Sigmoid colon (tissue), 7 donors: ENCODE measurements at places on chromosomes 7 and 10. TPM values are rescaled to one million over a fixed set of nuclear protein-coding genes. Genes with fewer than 3 reads are reported as not detected.

- DNase-seq = no peak
- no peak overlapping the region for H3K27ac ChIP-seq
- no peaks in the 10 kb centered on the region for H3K36me3 ChIP-seq
Observed at GRCh38 chr7:25318047-25318446, 89.8 kb upstream of the NPVF start.

The SH3PXD2A gene
- total RNA-seq = 58.2 TPM

The POU6F2 gene
- not detected for total RNA-seq

DNA sequence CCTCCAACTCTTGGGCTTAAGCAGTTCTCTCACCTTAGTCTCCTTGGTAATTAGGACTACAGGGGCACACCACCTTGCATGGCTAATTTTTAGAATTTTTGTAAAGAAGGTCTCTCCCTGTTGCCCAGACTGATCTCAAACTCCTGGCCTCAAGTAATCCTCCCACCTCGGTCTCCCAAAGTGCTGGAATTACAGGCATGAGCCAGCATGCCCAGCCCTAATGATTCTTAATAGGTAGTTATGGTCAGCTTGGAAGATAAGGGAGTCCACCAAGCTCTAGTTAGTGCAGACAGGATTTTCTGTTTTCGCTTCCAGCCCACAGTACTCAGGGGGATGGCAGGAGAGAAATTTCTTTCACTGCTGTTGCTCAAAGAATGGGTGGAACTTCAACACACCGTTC is 127.9 kb upstream of the PLXDC2 start:
- no peaks in the 10 kb centered on the region for H3K27me3 ChIP-seq
- H3K4me1 ChIP-seq = no peaks in the 10 kb centered on the region
- DNase-seq = no peak

The HOXA13 gene
- total RNA-seq = 22.9 TPM

GRCh38 chr10:74000892-74001669 is 3.2 kb downstream of the VCL start:
- H3K36me3 ChIP-seq = no peaks in the 10 kb centered on the region
- H3K4me3 ChIP-seq = peak overlapping the region; percentile 100
- peaks cover 70% of the 10 kb centered on the region for H3K4me1 ChIP-seq
- DNase-seq = no peak
- H3K27ac ChIP-seq = peak overlapping the region; percentile 97

DNA sequence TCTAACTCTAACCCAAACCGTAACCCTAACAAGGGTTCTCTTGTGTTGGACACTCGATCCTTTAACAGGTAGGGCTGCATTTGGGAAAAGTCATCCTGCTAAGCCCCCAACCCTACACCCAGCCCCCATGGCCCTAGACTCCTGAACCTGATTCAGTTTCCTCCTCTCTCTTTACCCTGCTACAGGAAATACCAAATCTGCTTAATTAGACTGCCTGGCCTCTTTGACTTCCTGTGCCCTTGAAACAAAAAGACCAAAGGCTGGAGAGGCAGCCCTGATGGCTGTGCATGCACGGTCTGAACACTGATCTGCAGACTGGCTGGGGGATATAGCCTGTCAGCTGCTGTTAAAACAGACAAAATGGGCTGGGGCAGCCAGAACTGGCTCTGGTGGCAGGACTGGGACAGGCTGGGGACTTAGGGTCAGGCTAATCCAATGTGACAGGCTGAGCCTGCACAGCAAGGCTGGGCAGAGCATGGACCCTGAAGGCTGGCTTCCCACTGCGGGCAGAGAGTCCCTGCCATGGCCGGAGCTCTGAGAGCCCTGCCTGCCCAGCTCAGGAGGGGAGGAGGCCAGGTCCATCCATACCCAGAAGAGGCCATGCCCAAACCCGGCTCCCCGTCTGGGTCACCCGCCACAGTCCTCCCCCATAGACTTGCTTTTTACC is 51.0 kb upstream of the MSMB start:
- no peaks in the 10 kb centered on the region for H3K27me3 ChIP-seq
- no peak for DNase-seq
- peaks cover 5% of the 10 kb centered on the region for H3K4me1 ChIP-seq
- H3K4me3 ChIP-seq = no peak overlapping the region
- no peak overlapping the region for H3K27ac ChIP-seq

GRCh38 chr10:118871244-118871865 is 116.6 kb upstream of the CACUL1 start:
- H3K4me3 ChIP-seq = no peak overlapping the region
- H3K27me3 ChIP-seq = no peaks in the 10 kb centered on the region
- H3K36me3 ChIP-seq = no peaks in the 10 kb centered on the region
- H3K4me1 ChIP-seq = no peaks in the 10 kb centered on the region
- DNase-seq = no peak
